Esophagus muscularis mucosa (tissue), 4 donors: ENCODE measurements at places on chromosomes 7 and 10. TPM values are rescaled to one million over a fixed set of nuclear protein-coding genes. Genes with fewer than 3 reads are reported as not detected.

DNA sequence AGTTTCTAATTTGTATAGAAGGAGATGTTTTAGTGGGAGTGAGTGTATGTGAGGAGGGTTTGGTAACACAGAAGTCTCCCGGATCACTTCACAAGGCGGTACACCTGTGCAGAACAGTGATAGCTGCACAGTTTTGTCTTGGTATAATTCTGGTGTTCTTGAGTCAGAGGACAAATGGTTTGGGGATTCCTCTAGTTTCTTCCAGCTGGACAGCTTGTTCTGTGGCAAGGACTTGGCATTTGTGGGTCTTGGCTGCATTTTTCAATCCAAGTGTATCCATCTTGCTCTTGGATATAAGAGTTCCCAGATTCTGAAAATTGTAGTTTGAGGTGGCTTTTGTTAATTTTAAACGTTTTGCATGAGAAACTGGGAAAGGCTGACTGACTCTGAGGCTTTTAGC is 135.7 kb downstream of the AHR start:
- H3K36me3 ChIP-seq: no peaks in the 10 kb centered on the region
- H3K4me3 ChIP-seq: no peak overlapping the region
- DNase-seq: no peak
- no peaks in the 10 kb centered on the region for H3K27me3 ChIP-seq

- H3K4me1 ChIP-seq: peaks cover 5% of the 10 kb centered on the region
- no peak for DNase-seq
- H3K36me3 ChIP-seq: no peaks in the 10 kb centered on the region
- H3K27me3 ChIP-seq: no peaks in the 10 kb centered on the region
These were observed 6.9 kb downstream of the ADAP1 start for GRCh38 chr7:947391-948210.

The NME8 gene
- not detected for total RNA-seq

DNA sequence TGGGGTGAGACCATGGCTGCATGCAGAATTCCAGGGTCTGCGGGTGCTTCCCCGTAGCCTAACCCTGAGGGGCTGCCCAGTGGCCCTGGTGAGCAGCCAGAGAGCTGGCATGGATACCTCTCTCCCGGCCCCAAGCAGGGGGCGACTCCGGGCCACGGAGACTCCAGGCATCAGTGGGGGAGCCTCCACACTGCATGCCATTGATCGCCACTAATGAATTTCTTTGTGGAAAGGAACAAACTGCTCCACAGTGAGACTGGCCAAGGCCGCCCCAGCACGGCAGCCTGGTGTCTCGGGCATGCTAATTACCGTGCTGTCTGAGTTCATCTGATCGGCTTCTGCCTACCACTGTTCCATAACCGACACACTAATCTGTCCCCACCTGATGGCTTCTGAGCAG is 184.4 kb downstream of the GRID1 start:
- H3K27me3 ChIP-seq: no peaks in the 10 kb centered on the region
- no peak overlapping the region for H3K27ac ChIP-seq
- no peak for DNase-seq
- no peak overlapping the region for H3K4me3 ChIP-seq

GRCh38 chr7:31955021-31955420 is 115.2 kb downstream of the PDE1C start:
- H3K4me1 ChIP-seq: peaks cover 26% of the 10 kb centered on the region
- no peak for DNase-seq
- no peaks in the 10 kb centered on the region for H3K36me3 ChIP-seq
- no peaks in the 10 kb centered on the region for H3K27me3 ChIP-seq
- no peak overlapping the region for H3K27ac ChIP-seq

DNA sequence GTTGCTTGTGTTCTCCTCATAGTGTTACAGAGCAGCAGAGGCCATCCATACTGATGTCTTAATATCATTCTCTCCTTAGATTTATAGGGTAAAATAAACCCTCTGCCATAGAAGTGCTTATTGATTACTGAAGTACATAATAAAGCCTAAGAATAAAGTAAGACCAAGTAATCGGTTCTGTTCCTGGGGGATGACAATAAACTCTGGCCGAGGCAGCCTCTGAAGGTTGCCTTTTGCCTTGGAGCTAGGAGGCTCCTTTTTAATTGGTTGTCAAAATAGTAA is 711.6 kb upstream of the GALNT17 start:
- no peak overlapping the region for H3K4me3 ChIP-seq
- H3K27ac ChIP-seq: no peak overlapping the region
- H3K36me3 ChIP-seq: no peaks in the 10 kb centered on the region

GRCh38 chr10:33921970-33922605 is 587.6 kb upstream of the NRP1 start:
- H3K27ac ChIP-seq: no peak overlapping the region
- H3K4me1 ChIP-seq: no peaks in the 10 kb centered on the region
- H3K36me3 ChIP-seq: no peaks in the 10 kb centered on the region
- DNase-seq: no peak

GRCh38 chr7:39416866-39417265 is 149.3 kb upstream of the YAE1 start:
- peaks cover 19% of the 10 kb centered on the region for H3K4me1 ChIP-seq
- H3K4me3 ChIP-seq: no peak overlapping the region
- no peak for DNase-seq
- H3K36me3 ChIP-seq: no peaks in the 10 kb centered on the region
- H3K27me3 ChIP-seq: no peaks in the 10 kb centered on the region

DNA sequence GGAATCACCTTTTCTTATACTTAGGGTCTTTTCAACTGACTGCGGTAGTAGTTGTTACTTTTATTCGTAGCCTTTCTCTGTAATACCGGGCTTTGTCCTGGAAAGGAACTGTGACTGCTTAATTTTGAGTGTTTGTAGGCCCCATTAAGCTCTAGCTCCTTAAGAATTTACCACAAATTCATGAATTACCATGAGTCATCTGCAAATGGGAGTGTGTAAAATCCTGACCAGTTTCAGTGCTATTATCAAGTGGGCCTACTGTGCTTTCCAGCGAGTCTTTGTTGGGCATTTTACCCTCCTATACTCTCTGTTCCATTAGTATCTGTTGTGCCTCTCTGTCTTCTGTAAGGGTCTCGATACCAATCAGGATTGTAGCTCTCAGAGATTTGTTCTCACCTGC is 49.7 kb downstream of the ZMYND11 start:
- no peaks in the 10 kb centered on the region for H3K27me3 ChIP-seq
- no peaks in the 10 kb centered on the region for H3K4me1 ChIP-seq
- no peak overlapping the region for H3K4me3 ChIP-seq
- no peak for DNase-seq
- H3K36me3 ChIP-seq: peaks cover 32% of the 10 kb centered on the region

DNA sequence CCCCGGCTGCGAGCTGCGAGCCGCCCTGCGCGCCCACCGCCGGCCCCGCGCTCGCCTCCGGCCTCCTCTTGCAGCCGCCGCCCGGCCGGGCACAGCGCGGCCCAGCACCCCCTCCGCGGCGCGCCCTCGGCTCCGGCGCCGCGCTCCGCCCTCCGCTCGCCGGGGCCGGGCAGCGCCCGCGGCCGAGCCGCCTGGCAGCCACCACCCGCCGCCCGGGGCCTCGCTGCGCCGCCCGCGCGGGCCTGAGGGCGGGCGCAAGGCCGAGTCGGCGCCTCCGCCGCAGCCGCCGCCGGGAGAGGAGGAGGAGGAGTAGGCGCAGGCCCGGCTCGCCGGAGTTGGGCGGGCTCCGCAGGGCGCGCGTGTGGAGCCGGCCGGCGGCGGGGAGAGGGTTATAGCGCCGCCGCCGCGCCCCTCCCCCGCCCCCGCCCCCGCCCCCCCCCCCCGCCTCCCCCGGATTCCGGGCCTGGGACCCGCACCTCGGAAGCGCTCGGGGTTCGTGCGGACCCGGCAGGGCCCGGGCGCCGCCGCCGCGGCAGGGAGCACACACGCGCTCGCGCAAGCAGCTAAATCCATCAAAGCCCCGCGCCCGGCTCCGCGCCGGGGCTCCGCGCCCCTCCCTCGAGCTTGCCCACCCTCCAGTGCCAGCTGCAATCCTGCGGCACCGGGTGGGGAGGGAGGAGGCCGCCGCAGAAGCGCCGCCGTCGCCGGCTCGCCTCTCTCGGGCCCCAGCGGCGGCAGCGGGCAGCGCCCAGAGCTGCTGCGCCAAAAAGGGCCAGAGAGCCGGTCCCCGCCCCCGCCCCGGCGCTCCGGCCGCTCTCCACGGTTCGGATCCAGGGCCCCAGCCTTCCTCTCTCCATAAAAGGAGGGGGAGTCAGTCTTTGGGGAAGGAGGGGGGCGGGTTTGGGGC is at the start of gene PDGFA:
TSS of gene PDGFA (minus strand) at position 363 of the 907 bp plus-strand sequence. CDS start 845 bp downstream, outside the sequence.
- DNase-seq: no peak
- no peaks in the 10 kb centered on the region for H3K36me3 ChIP-seq
- H3K27ac ChIP-seq: peak within 1 kb of the TSS; percentile 90
- H3K27me3 ChIP-seq: peaks cover 25% of the 10 kb centered on the region
- H3K4me1 ChIP-seq: peaks cover 64% of the 10 kb centered on the region

- no peak overlapping the region for H3K4me3 ChIP-seq
- no peaks in the 10 kb centered on the region for H3K4me1 ChIP-seq
- H3K27ac ChIP-seq: no peak overlapping the region
- no peaks in the 10 kb centered on the region for H3K27me3 ChIP-seq
- H3K36me3 ChIP-seq: no peaks in the 10 kb centered on the region
These were observed 30.8 kb upstream of the DRGX start for GRCh38 chr10:49426490-49427360.

GRCh38 chr7:159013825-159014289 is 130.8 kb downstream of the VIPR2 start:
- no peaks in the 10 kb centered on the region for H3K27me3 ChIP-seq
- DNase-seq: no peak
- peaks cover 37% of the 10 kb centered on the region for H3K4me1 ChIP-seq
- H3K4me3 ChIP-seq: no peak overlapping the region

GRCh38 chr7:7117935-7118586 is 64.3 kb upstream of the C1GALT1 start:
- no peak overlapping the region for H3K4me3 ChIP-seq
- no peak for DNase-seq
- no peaks in the 10 kb centered on the region for H3K36me3 ChIP-seq
- H3K27ac ChIP-seq: no peak overlapping the region

GRCh38 chr7:22771194-22771871 is 44.3 kb downstream of the IL6 start:
- no peak overlapping the region for H3K27ac ChIP-seq
- no peak for DNase-seq
- H3K36me3 ChIP-seq: no peaks in the 10 kb centered on the region
- no peaks in the 10 kb centered on the region for H3K4me1 ChIP-seq
- no peaks in the 10 kb centered on the region for H3K27me3 ChIP-seq
- no peak overlapping the region for H3K4me3 ChIP-seq

DNA sequence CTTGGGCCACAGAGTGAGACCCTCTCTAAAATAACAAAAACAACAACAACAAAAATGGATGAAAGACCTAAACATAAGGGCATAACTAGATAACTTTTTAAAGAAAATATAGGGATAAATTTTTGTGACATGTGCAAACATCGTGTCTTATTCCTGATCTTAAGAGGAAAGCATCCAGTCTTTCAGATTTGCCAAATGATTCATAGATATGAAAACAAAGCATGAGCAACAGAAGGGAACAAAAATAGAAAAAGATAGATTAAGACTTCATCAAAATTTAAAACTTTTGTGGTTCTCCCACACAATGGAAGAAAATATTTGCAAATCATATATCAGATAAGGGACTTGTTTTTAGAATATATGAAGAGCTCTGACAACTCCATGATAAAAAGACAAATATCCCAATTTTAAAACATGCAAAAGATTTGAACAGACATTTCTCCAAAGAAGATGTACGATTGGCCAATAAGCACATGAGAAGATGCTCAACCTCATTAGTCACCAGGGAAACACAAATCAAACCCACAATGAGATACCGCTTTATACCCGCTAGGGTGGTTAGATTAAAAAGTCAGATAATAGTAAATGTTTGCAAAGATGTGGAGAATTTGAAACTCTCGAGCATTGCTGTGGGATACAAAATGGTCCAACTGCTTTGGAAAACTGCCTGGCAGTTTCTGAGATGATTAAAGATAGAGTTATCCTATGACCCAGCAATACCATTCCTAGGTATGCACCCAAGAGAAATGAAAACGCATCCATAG is 20.3 kb downstream of the PPIF start:
- no peaks in the 10 kb centered on the region for H3K27me3 ChIP-seq
- no peak for DNase-seq
- no peaks in the 10 kb centered on the region for H3K4me1 ChIP-seq
- H3K4me3 ChIP-seq: no peak overlapping the region

GRCh38 chr10:6741541-6741941 is 161.5 kb upstream of the PRKCQ start:
- DNase-seq: no peak
- H3K27ac ChIP-seq: no peak overlapping the region
- H3K4me1 ChIP-seq: peaks cover 17% of the 10 kb centered on the region

DNA sequence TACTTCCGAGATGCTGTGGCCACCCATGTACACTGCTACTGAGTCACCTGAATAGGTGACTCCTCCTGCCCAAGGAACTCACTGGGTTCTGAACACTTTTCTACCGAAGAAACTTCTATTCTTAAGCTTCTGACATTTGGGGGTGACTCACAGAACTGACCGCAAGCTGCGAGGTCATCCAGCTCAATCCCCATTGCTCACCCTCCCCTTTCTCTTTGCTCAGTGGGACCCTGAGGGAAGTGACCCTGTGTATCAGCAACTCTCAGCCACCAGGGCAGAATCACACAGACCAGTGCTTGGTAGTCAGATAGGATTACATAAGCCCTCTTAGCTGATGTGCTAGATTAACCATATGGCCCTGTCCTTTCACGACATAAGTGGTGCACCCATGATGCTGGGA is 46.3 kb downstream of the INSYN2A start:
- no peaks in the 10 kb centered on the region for H3K27me3 ChIP-seq
- no peak overlapping the region for H3K4me3 ChIP-seq
- peaks cover 10% of the 10 kb centered on the region for H3K4me1 ChIP-seq

The GIMAP4 gene
- total RNA-seq: 18.3 TPM

The IKZF1 gene
- total RNA-seq: 3.6 TPM

DNA sequence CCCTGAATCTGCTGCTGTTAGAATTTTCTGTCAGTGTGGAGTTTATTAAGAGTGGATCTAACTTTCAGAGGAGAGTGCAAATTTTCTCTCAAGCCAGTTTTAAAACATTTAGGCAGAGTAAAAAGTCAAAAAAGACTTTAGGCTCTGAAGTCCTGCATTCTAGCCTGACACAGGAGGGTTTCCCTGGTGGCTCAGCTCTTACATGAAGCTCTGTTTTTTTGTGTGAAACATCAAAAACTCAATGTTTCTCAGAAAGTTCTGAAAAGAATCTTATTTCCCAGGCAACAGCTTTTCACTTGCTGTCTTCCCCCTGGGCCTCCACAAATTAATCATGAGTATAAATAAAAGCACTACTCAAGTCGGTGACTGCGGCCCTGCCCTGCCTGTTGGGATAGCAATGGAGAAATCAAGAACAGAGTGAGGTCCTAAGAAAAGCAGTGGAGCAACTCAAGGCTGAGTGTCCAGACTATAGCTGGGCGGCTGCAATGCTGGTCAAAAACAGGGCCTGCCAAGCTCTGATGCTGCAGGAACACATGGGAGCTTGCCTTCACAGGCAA is 22.3 kb upstream of the WDR11 start:
- no peak overlapping the region for H3K4me3 ChIP-seq
- no peak overlapping the region for H3K27ac ChIP-seq

DNA sequence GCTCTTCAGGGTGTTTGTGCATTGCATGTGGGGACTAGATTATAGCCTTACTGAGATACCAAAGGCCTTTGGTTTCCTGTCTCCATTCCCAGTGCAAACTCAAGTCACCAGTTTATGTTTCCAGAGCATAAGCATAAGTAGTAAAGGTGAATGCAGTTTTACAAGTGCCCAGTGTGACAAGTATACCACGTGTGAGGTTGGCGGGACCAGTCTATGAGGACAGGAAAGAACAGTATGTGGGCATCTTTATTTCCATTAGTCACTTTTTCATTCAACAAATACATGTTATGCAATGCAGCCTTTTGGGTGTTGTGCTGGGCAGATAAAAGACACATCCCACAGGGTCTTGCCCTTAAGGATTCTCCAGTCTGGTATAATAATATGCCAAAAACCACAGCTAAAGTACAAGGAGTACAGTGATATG is 146.5 kb downstream of the ARID5B start:
- H3K27me3 ChIP-seq: no peaks in the 10 kb centered on the region
- no peak overlapping the region for H3K4me3 ChIP-seq
- peaks cover 7% of the 10 kb centered on the region for H3K36me3 ChIP-seq
- peaks cover 64% of the 10 kb centered on the region for H3K4me1 ChIP-seq
